ENCODE measurements at places on chromosomes 5 and 9. TPM values are rescaled to one million over a fixed set of nuclear protein-coding genes. Genes with fewer than 3 reads are reported as not detected.

C9orf50 gene
- not detected for total RNA-seq

OBP2B gene
- not detected for total RNA-seq

TAL2 gene
- total RNA-seq, result 13.9 TPM

- no peak overlapping the region for H3K4me3 ChIP-seq
- H3K36me3 ChIP-seq, result no peaks in the 10 kb centered on the region
- H3K27me3 ChIP-seq, result no peaks in the 10 kb centered on the region
These were observed 18.4 kb downstream of the FNBP1 start for GRCh38 chr9:130024597-130024994.

DNA sequence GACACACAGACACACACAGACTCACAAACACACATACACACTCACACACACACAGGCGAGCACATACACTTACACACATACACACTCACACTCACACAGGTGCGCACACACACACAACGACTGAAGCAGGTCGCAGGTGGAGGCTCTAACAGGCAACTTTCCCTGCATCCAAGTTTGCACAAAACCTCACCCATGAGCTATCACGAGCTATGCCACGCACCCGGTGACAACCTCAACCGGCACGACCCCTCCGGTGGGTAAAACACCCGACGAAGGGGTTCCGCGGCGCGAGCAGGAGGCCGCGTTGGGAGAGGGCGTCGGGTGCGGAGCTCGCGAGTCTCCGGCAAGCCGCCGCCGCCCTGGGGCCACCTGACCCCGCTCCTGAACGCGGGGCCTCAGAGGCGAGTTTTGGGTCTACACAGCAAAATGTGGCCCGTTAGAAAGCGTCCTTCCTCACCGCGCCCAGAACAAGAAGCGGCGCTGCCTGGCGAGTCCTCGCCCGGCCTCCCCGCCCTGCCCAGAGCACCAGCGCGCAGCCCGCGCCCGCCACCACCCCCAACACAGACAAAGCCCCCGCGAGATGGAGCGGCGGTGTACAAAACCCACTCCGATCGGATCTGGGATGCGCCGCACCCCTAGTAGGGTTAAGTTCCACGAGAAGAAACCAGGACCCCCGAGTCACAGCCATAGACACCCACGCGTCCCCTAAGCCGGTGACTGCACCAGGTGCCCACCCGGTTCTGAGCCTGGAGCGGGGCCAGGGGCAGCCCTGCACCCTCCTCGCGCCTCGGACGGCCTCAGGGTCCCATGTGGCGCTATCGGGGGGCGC lies 665 bp downstream of the SLC6A3 start:
- peaks cover 82% of the 10 kb centered on the region for H3K27me3 ChIP-seq
- no peak for DNase-seq
- peaks cover 8% of the 10 kb centered on the region for H3K4me1 ChIP-seq
- no peak overlapping the region for H3K27ac ChIP-seq

GRCh38 chr5:16980983-16981382 lies 44.9 kb upstream of the MYO10 start:
- H3K27ac ChIP-seq, result no peak overlapping the region
- no peak overlapping the region for H3K4me3 ChIP-seq
- DNase-seq, result no peak
- no peaks in the 10 kb centered on the region for H3K4me1 ChIP-seq
- no peaks in the 10 kb centered on the region for H3K36me3 ChIP-seq
- H3K27me3 ChIP-seq, result no peaks in the 10 kb centered on the region

Measured in muscle of leg (tissue), 16 donors.